Adipocyte (in vitro differentiated cells): ENCODE measurements at places on chromosomes 5 and 9.
A peak's percentile ranks its signal among the peaks of the same experiment; 100 is the strongest.

DNA sequence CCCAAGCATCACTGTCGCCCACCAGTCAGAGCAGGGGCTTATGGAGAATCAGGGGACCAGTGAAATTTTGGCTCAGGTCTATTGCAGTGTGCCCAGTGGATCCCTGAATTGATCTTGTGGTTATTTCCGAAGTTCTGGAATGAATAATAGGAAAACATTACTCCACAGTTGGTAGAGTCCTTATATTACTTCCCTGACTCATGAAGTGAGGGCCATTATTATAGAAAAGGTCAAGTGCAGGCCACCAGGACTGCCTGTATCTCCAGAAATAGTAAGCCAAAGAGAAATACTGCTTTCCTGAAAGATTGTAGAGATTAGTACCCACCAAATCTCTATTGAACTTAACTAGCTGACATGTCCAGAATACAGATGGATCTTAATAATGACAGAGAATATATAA is 335.0 kb downstream of the NPR3 start:
- DNase-seq: no peak

DNA sequence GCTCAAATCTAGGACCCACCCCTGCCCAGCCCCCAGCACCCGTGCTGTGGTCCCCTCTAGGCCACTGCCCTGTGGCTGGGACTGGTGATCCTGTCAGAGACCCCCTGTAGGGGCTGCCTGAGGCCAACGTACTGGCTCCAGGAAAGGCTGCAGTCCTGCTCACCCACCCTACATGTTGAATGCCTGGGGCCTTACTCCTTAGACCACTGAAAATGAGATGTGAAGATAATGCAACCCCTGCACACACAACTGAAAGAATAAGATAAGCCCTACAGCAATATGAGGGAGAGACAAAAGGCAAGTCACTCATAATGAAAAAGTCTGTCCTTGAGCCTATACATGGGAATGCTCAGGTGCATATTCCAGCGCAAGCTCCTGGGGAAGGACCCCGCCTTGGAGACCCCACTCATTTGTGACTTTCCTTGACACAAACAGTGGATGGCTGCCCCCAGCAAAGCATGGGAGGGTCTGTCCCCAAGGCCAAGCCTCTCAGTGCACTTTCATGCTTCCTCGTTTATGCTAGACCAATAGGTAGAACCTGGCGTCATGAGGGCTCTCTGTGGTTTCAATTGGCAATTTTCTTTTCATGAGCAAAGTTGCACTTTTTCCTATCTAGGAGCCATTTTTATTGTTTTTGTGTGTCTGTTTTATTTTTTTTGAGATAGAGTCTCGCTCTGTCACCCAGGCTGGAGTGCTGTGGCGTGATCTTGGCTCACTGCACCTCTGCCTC is 12.5 kb upstream of the WNK2 start:
- DNase-seq: no peak

- DNase-seq: no peak
These were observed 300.0 kb downstream of the PIK3R1 start for GRCh38 chr5:68515514-68515913.

GRCh38 chr9:3646226-3646625 is 120.4 kb upstream of the RFX3 start:
- DNase-seq: peak; percentile 14

- peak; percentile 97 for DNase-seq
These were observed 11.9 kb downstream of the GLIPR2 start for GRCh38 chr9:36148311-36149051.

GRCh38 chr5:9233712-9234111 is 312.2 kb downstream of the SEMA5A start:
- peak; percentile 56 for DNase-seq

- DNase-seq: no peak
These were observed 191.0 kb downstream of the RAB3C start for GRCh38 chr5:58773744-58774441.

DNA sequence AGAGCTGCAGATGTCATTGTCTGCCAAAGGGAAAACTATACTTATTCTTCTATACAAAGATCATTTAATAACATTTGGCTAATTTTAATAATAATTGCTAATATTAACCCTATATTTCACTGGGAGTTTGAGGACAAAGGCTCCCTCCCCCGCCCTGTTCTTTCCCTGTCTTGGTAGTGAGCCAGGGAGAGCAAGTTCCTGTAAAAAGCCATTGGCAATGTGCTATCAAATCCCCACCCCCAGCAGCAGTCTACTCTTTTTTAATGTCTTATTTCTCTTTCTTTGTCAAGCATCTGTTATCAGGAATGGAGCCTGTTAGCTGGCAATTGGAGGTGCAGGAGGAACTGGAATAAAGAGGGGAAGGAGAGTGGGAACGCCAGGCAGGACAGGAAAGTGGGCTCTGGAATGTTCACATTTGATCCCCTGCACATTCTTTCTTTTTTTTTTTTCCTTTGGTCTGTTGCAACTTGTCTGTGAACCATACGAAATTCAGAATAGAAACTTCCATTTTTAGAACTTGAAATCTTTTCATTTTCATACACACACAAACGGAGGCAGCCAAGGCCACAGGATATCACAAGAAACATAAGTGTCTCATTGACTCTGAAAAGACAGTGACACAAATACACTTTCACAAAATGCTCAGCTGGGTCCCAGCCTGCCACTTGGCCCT is 664.8 kb upstream of the ZNF608 start:
- DNase-seq: peak; percentile 73

DNA sequence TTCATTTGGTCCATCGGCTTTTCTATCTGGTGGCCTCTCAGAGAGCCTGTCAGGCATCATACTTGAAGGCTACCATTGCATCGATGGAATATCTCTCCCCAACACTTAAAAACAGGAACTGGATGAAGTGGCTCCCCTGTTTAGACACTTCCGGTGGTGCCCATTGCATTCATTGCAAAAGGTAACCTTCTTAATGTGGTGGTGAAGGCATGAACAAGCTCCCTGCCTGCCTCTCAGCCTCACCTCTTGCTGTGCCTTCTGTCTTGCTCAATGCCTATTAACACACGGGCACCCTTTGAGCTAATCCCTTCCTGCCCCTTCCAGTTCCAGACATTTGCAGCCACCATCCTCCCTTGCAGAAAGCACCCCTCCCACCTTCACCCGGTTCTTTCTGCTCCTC is 233.1 kb upstream of the MSX2 start:
- DNase-seq: no peak

- DNase-seq: no peak
These were observed 3.8 kb upstream of the MIGA2 start for GRCh38 chr9:129032541-129033159.

DNA sequence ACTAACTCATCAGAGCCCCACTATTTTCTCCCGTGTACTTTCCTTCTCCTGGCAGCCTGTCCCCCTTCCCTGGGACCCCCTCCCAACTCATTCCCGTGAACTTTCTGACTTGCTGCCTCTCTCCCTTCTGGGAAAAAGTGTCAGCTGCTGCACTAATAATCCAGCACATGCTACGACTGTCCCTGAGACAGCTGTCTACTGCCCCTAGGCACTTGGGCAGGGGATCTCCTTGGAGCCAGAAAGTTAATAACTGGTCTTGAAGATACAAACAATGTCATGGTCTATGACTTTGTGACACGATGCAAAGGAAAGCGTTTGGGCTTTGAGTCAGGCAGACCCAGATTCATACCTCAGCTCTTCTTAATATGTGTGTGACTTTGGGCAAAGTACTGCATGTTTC is 10.1 kb upstream of the RNF183 start:
- no peak for DNase-seq

- DNase-seq: no peak
These were observed 40.2 kb upstream of the DTWD2 start for GRCh38 chr5:119028575-119028974.

DNA sequence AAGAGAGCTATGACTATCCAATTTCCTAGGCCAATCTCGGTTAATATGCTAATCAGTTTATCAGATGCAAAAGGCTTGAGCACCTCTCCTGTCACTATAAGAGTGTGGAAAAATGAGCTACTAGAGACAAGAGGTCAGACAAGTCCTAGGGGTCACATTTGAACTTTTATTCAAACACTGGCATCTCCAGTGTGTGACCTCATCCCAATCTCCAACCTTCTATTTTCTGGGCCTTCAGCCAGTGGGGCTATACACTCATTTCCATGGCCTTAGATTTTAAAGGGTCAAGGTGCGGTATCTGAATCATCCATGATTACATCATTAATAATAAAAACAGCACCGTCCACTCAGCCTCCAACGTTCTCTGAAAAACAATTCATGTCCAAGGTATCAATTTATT is 139.6 kb upstream of the LRRTM2 start:
- DNase-seq: no peak

DNA sequence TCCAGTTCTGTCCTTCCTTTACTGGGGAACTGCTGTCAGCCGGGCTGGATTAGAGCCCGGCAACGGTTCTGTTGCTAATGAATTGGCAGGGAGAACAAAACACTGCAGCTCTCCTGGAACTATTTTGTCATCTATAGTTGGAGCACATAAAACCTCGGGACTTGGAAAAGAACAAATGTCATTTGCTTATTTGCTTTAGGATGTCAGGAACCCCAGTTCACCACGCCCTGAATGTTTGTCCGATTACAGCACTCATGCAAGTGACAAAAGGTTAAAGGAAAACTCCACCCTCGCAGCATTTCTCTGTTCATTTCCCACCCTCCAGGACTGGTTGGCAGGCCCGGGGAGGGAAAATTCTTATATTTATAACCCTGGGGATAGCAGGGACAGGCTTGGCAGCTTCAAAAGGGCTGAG is 66.4 kb upstream of the PLPP1 start:
- peak; percentile 93 for DNase-seq

GRCh38 chr9:20250791-20251190 is 371.5 kb downstream of the MLLT3 start:
- DNase-seq: no peak

- DNase-seq: peak; percentile 26
These were observed 85.6 kb downstream of the PTTG1 start for GRCh38 chr5:160507221-160507721.

- DNase-seq: no peak
These were observed 84.0 kb upstream of the FSD1L start for GRCh38 chr9:105363837-105364236.

GRCh38 chr5:132756542-132756941 is 9.3 kb downstream of the CCNI2 start:
- no peak for DNase-seq

GRCh38 chr5:88391991-88392390 is 123.3 kb upstream of the TMEM161B start:
- DNase-seq: no peak

DNA sequence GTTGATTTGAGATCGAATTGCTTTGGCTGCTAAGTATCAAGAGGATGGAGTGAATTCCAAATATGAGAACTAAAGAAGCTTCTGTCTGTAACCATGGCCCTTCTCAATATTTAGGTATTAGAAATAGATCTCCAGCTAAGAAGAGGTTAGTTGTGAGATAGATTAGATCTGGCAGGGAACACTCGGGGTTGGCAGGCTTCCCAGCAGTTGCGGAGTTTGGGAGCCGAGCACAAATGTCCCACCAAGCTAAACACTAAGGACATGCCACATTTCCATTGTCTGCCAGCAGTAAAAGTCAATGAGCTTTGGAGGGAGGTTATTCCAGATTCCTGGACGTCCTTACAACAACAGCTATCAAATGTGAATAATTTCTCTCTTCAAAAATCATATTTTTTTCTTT is 85.8 kb downstream of the TAF11L14 start:
- DNase-seq: no peak

DNA sequence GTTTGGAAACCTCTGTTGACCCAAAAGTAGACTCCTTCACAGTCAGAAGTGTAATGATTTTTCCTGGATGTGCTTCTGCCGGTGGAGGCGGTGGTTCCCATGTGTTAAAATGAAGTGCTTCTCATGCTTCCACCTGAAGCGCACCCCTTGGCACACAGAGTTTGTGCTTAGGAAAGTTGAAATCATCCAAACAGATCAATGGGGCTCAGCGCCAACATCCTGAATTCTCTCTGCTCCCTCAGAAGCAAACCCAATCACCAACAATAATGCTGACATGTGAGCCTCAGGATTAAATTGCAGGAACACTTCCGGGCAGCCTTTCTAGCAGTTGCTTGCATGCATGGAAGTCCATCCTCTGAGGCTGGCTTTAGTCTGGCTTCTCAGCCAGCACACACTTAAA is 71.0 kb downstream of the MED10 start:
- DNase-seq: no peak

DNA sequence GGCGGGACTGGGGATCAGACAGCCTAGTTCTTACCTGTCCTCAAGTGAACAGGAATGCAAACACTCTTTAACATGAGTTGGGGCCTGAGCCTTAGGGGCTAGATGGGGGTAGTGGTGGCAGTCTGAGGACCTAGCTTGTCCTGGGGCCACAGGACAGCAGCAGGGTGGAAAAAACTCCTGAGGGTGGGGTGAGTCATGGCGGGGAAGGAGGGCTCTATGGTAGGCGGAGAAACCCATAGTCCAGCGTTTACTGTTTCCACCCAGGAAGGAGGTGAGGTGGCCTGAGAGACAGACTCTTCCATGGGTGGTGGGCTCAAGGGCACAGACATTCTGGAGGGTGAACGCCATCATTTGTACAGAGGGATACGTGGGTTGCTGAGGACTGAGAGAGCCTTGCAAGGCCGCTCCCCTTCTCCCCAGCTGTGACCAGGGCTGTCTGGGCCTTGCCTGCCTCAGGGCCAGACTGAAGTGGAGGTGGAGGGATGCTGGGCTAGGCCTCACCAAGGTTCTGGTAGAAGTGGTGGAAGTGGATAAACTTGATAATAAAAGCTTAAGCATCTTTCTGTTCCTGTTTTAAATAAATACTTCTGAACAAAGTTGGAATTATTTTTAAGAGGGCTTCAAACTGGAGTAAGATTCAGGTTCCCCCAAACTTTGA is 1.1 kb upstream of the TSPAN17 start:
- DNase-seq: no peak

- DNase-seq: peak; percentile 72
These were observed 48.9 kb downstream of the BOD1 start for GRCh38 chr5:173567548-173567947.
